Bronchial smooth muscle cell (primary cell): ENCODE measurements at places on chromosomes 7 and 10. TPM values are rescaled to one million over a fixed set of nuclear protein-coding genes. Genes with fewer than 3 reads are reported as not detected.

KCNIP2 gene
- total RNA-seq, result 0.32 and 1.3 TPM in 2 replicates

LLCFC1 gene
- total RNA-seq, result not detected in 2 replicates

FAM25G gene
- not detected in 2 replicates for total RNA-seq

CYP3A7 gene
- total RNA-seq, result 0.34 and 1.1 TPM in 2 replicates

ODAD2 gene
- total RNA-seq, result under 0.01 and 0.32 TPM in 2 replicates

ZNF365 gene
- total RNA-seq, result 0.94 and 2.8 TPM in 2 replicates

OGDHL gene
- 0.17 and 0.47 TPM in 2 replicates for total RNA-seq

TACR2 gene
- total RNA-seq, result under 0.01 TPM in 1 of 2 replicates, not detected in the other

NAMPT gene
- total RNA-seq, result 72.2 and 83.5 TPM in 2 replicates

AEBP1 gene
- total RNA-seq, result 16.6 and 20.2 TPM in 2 replicates

HYAL4 gene
- not detected in 2 replicates for total RNA-seq

ANKRD2 gene
- total RNA-seq, result 0.16 and 4.9 TPM in 2 replicates

WIPF3 gene
- total RNA-seq, result under 0.01 TPM in 1 of 2 replicates, not detected in the other

VWA2 gene
- 0.86 and 0.95 TPM in 2 replicates for total RNA-seq

AKR1B15 gene
- not detected in 2 replicates for total RNA-seq

GRID2IP gene
- total RNA-seq, result under 0.01 TPM in 1 of 2 replicates, not detected in the other

CARD11 gene
- under 0.01 TPM in 1 of 2 replicates, not detected in the other for total RNA-seq

STEAP1B gene
- 13.8 and 21.0 TPM in 2 replicates for total RNA-seq

FAM25A gene
- not detected in 2 replicates for total RNA-seq

HSPA12A gene
- 1.4 and 7.1 TPM in 2 replicates for total RNA-seq
